Activated CD4-positive, CD25-positive, alpha-beta regulatory T cell treated with anti-CD3 and anti-CD28 coated beads, Interleukin-2, amount 50 U/mL, for 24 hours (primary cell): ENCODE measurements at places on chromosomes 7 and 10.

DNA sequence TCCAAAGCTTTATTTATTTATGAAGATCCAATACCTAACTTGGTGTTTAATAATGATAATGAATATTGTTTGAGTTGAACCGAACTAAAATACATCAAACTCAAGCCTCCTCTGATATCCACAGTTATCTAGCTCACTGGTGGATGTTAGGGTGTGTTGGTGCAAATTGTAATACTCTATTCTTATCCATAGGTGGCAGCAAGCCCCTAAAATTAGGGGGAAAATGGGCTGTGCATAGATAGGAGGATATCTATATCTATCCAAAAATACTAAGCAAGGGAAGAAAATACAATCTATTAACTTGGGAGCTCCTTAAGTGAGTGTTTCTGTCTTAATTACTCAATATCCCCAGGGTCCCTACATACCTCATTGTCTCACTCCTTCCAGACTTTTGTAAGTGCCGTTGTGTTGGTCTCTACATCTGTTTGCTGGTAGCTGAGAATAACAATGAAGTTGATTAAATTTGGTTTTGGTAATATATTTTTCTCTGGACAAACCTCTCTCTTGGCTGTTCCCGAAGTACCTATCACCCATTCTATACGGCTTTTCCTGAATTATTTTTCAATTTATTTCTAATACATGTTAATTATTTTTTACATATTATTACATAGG, 55.0 kb upstream of the VWDE start:
- no peak for ATAC-seq

DNA sequence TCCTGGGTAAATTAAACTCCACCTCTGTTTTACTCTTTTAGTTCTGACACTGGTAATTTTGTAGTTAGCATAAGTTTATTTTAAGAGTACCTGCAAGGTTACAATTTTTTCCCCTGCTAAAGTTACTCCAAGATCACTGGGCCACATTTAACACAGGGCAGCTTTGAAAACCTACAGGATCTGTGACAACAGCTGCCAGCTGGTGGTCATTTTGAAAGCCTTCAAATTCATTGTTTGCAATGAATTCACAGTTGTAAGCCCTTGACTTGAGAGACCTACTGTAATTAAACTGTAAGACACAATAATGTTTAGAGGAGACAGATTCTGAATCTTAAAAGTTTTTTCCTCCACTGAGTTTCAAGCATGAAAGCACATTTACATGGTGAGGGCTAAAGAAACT, 129.6 kb downstream of the CNOT4 start:
- ATAC-seq: no peak

DNA sequence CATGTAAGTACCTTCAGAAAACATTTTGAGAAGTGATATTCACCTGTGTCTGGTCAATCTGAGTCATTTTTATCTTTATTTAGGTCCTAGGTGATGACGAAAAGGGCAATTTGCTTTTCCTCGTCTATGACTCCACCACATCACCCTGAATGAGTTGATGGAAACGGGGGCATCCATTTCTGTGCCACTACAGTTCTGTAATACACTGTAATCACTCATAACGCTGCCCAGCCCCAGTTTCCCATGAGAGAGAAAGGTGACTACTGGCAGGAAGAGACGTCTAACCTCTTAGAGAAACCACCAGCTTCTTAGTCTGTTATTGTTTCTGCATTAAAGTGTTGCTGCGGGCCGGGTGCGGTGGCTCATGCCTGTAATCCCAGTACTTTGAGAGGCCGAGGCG, 205.3 kb upstream of the MKLN1 start:
- ATAC-seq: peak; percentile 74

- ATAC-seq: no peak
These were observed 538.9 kb downstream of the AUTS2 start for GRCh38 chr7:70137126-70137525.

GRCh38 chr7:150716939-150717338, 526 bp downstream of the GIMAP1 start:
- ATAC-seq: no peak

DNA sequence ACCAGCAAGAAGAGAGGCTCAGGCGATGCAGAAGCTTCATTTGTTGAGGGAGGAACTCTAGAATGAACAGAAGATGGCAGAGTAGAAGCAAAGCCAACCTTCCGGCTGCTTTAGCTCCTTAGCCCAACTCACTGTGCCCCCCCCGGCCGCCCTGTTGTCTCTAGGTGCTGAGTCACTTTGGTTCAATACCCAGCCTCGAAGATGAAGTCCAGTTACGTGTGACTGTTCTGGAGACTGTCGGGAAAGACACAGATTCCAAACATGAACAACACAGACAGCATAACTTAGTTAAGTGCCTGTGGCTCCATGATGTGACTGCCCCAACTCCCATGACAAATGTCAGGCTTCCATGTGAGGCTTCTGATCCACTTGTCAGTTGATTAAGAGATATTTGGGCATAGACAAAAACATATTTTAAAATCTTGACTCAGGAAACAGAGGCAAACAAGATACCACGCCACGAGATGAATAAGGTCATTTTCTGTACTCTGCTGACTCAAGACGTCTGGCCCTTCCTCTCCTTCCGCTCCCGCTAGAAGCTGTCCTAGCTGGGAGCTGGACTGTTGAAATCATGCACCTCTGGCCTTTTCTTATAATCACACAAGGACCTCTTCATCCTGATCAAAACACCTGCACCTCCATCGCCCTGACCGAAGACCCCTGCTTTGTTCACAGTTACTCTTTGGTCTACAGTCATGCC, 199.3 kb downstream of the FRMD4A start:
- ATAC-seq: no peak

DNA sequence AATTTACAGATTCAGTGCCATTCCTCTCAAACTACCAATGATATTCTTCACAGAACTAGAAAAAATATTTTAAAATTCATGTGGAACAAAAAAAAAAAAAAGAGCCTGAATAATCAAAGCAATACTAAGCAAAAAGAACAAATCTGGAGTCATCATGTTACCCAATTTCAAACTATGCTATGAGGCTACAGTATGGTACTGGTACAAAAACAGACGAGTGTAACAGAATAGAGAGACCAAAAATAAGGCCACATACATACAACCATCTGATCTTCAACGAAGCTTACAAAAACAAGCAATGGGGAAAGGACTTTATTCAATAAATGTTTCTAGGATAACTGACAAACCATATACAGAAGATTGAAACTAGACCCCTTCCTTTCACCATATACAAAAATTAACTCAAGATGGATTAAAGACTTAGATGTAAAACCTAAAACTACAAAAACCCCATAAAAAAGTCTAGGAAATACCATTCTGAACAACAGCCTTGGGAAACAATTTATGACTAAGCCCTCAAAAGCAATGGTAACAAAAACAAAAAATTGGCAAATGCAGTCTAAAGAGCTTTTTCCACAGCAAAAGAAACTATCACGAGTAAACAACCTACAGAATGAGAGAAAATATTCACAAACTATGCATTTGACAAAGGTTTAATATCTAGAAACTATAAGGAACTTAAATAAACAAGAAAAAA, 207.7 kb downstream of the PTN start:
- ATAC-seq: no peak

DNA sequence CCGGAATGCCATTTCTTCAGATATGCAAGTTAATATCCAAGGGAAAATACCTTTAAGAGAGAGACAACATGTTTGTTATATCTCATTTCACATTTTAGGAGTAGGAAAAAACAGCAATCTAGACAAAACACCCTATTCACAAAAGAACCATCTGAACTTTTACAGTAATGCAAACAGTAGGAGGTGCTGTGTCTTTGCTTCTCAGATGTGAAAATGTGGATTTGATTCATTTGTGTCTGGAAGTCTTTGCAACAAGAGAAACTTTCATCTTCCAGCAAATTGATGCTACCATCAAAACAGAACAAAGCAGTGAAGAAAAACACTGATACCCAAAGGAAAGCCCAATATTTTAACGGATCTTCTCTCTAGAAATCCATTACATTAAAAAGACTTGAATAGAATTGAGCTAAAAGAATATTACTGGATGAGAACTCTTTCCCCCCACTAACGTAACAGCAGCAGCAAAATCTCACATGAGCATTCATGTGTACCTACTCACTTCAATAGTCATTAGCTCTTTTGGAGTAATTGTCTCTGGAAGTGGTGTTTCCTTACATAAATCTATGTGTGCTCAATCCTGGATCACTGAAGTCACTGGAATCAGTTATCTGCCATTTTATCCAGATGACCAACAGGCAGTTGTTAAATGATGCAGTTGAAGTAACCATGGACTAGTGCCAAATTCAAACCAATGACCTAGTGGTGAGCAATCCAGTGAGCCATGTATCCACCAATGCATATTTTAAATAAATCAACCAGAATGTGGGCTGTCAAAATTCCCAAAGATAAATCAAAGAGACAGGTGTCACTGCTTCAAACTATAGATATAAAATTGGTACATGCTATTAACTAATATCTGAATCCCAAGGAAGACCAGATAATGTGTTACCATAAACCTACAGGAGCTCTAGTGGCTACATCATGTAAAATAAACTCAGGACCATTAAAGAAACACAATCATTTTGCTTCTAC, 1.8 kb downstream of the SEMA3C start:
- no peak for ATAC-seq

GRCh38 chr7:2231992-2232765, 566 bp downstream of the MAD1L1 start:
- peak; percentile 61 for ATAC-seq

GRCh38 chr7:102055181-102055976, 231.3 kb upstream of the SH2B2 start:
- ATAC-seq: peak; percentile 17

- ATAC-seq: no peak
These were observed 144.1 kb downstream of the SRPK2 start for GRCh38 chr7:105244594-105244993.

DNA sequence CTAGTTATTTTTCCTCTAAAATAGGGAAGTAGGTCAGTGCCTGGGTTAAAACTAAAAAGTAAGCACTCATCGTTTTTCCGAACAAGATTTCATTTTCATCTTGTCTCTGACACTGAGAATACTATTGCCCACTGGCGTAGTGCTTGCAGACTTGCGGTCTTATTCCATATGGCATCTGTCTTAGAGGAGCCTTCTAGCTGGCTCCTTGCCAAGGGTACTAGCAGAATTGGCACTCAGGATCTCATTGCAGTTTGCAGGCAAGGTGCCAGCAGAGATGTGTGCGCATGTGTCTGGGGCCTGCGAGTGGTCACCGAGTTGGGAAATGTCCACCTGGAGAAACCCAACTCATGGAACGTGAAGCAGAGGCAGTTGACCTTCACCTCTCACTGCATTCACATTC, 143.4 kb downstream of the CELF2 start:
- no peak for ATAC-seq

DNA sequence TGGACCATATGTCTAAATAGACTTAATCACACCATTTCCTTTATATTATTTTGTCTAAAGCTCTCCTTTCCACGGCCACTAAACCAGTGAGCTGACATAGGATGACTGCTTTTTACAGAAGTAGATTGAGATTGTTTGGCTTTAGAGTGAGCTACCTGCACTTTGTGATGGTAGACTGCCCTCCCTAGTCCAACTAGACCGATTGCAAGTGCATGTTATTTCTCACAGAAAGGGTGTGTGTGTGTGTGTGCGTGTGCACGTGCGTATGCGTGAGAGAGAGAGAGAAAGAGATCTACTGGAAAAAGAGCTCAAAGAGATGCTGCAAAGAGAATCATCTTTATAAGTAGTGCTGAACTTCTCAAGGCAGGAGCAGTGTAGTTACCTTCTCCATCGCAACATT, 60.7 kb downstream of the VCL start:
- ATAC-seq: no peak

DNA sequence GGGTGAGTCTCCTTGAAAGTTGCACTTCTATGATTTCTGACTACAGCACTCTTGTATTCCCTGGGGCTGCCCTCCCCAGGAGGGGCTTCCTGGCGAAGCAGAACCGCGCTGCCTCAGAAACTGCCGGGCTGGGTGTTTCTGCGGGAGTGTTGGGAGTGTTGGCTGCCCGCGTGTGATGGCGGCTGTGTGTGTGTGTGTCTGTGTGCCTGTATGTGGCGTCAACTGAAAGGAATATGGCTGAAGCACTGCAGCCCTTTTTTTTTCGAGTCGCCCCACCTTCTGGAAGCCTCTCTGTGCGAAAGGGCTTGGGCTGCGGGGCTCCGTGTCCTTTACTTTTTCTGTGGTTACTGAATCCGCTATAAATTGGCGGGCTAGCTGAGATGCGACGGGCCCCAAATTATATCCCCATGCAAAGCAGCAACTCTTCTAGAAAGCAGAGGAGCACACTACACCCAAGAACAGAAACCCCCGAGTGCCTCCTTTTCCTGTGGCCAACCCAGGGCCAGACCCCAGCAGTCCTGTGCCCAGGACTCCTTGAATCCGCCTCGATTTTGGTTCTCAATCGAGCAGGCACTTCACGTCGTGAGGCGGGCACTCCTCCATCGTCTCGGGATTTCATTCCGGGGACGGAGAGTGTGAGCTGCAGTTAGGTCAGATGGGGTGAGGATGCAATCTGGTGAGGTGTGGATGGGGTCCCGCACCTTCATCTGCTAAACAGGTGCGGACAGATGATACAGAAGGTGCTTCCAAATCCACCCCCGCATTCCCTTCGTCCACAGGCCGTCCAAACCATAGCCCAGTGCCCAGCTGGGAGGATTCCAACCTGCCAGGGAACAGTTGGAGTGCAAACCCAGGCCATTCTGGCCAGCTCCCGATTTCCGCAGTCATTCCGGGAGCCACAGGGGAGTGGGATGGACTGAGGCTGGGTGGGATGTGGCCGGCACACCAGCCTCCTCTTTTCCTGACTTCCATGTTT, 22.5 kb upstream of the ZNF273 start:
- no peak for ATAC-seq

DNA sequence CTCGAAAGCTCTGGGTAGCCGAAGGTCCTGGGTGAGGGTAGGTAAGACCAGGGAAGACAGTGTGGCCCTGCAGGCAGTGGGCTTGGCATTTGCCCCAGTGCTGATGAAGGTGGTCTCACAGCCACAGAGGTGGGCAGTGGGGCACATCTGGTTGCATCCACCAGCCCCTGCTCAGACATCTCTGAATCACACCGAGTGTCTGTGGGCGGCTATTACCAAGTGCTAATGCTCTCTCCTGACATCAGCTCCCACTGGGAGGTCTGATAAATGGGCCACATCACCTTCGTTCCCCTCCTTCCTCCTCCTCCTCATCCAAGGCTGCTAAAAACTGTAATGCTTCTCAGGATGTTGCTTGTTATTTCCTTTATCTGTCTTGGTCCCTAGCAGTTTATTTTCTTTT, 330.9 kb upstream of the COBL start:
- no peak for ATAC-seq

GRCh38 chr7:104894314-104894713, 119.7 kb upstream of the KMT2E start:
- ATAC-seq: no peak

- no peak for ATAC-seq
These were observed 135.7 kb downstream of the PDE1C start for GRCh38 chr7:31934551-31934950.

DNA sequence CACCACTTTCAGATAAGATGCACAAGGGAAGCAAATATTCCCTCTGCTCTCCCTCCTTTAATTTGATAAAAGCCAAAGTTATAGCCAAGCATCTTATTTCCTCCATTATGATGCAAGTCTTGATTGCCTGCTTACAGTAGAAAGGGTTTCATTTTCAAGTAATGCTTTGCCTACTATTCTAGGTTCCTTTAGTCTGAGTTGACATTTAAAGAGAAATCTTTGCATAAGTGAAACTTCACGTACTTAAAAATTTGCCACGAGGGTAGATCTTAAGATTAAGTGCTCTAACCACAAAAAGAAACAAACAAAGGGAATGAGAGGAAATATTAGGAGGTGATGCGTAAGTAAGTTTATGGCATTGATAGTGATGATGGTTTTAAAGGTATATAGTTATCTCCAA, 78.1 kb upstream of the VWDE start:
- peak; percentile 41 for ATAC-seq

- peak; percentile 15 for ATAC-seq
These were observed 218.3 kb downstream of the FAM107B start for GRCh38 chr10:14556285-14556956.
